Ascending aorta (tissue), 2 donors: ENCODE measurements at places on chromosomes 3 and 15.

- DNase-seq: no peak
These were observed 157.1 kb downstream of the RSRC1 start for GRCh38 chr3:158267015-158267414.

GRCh38 chr3:78839693-78840092 lies 928.1 kb downstream of the ROBO1 start:
- no peak for DNase-seq

DNA sequence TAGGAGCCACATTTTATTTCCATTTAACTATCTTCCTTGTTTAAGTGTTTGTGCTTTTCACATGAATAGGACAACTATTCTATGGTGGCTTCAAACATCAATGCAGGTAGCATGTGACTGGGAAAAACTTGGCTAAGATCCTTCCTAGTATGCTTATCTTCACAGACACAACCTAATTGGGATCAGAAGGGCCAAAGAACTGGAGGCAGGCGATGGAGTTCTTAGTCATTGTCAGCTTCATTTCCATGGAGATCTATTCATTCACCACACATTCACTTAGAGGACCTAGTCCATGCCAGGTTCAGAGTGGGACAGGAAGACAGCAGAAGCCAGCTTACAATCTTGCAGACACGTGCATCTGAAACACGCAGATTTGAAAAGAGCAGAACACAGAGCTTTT lies 277.5 kb upstream of the PPP2R3A start:
- no peak for DNase-seq

DNA sequence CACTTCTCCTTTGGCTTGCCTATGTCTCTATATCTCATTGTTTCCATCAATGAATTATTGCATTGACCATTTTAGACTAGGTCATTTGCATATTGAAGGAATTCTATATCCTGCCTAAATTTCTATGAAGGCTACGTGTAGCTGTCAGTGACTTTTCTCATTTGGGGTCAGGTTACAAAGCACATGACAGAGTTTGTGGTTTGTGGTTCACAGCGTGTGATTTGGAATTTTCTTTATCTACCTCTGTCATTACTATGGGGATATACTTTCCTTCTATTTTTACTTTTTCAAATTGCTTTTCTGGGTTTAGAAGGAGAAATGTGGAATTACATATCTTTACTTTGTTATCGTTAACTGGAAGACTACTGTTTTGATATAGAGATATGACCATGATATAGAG lies 317.3 kb upstream of the CFAP20DC start:
- no peak for DNase-seq

GRCh38 chr3:64741341-64741740 lies 53.5 kb upstream of the ADAMTS9 start:
- peak; percentile 80 for DNase-seq

- DNase-seq: peak; percentile 40
These were observed 4.2 kb downstream of the CAV3 start for GRCh38 chr3:8737823-8738222.

DNA sequence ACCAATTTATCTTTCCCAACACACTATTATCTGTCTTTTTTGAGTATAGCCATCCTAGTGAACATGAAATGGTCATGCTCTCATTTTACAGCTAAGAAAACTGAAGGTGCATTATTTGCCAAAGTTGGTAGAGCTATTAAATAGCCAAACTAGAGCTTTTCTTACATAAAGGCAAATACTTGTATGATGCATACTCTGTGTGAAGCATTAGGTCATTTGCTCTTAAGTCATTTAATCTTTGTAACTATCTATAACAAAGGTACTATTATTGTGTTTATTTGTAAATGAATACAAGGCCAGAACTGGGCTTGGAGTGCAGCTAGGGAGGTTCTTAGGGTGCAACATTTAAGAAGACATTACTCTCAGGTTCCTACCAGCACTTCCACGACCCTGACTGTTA lies 123.7 kb downstream of the THSD4 start:
- DNase-seq: no peak

DNA sequence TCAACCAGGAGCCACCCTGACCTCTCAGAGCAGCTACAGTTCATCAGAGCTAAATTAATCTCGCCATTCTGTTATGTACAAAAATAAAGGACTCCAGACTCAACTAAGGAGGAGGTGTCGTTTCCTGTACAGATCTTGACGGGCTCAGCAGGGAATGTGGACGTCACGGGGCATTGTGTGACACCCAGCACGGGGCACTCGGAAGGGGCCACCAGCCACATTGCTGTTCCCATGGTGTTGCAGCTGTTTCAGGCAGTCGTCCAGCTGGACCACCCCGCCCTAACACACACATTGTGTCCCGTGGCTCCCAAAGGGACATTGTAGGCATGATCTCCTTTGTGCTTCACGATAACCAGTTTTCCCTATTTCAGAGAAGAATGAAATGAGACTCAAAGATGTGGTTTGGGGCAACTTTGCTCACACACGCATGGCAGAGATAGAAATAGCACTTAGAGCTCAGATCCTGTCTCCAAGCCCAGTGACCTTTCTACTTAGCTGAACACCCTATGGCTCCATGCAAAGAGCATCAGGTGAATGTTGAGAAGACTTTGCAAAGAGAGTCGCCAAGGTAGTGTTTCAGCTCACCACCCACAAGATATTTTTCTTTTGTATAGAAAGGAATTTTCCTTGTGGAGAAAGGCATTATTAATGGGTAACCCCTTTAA lies 5.5 kb downstream of the SSUH2 start:
- no peak for DNase-seq

DNA sequence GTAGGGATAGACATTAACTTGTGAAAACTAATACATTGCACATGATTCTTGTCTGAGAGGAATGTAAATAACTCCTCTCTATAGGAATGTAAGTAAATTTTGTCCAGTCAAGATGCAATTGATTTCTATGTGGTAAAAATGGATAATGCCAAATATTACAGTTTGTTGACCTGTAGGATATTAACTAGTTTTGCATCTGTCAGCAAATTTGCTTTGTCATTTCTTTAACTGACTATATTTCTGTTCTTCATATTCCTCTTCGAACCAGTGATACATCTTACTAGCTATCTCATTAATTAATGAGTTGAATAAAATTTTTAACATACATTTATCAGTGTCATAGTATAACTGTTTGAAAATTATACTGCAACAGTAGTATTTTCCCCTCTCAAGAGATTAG lies 80.4 kb downstream of the EDEM1 start:
- no peak for DNase-seq

DNA sequence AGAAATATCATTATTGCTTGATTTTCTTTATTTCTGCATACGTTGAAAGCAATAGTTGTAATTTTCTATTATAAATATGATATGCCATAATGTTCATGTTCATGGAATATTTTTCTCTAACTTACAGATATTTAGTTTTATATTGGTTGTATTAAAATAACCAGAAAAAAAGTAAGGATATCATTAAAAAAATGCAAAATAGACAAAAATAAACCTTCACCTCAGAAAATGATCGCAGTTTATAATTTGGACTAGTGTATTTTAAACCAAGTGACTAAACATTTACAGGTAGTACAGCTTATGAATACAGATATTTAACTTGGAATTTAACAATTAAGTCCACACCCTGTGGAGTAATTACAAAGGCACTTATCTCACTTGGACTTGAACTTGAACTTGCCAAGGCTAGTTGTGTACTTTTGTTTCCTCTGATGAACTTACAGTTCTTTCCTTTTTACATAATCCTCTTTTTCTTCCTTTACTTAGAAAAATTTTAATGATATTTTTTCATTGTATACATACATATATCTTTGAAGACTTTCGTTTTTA lies 156.7 kb downstream of the CHL1 start:
- DNase-seq: no peak

GRCh38 chr3:110381992-110382391 lies 689.6 kb upstream of the NECTIN3 start:
- no peak for DNase-seq

DNA sequence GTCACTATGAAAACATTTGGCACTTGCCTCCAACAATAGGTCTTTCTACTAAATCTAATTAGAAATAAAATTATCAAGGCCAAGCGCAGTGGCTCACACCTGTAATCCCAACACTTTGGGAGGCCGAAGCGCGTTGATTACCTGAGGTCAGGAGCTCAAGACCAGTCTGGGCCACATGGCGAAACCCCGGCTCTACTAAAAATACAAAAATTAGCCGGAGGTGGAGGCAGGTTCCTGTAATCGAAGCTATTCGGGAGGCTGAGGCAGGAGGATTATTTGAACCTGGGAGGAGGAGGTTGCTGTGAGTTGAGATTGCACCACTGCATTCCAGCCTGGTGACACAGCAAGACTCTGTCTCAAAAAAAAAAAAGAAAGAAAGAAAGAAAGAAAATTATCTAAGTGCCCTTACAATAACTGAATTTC lies 1.6 kb upstream of the PLD1 start:
- DNase-seq: no peak

- DNase-seq: no peak
These were observed 183.8 kb upstream of the KCNMB2 start for GRCh38 chr3:178352326-178353005.

GRCh38 chr3:142013326-142013980 lies 135.9 kb downstream of the TFDP2 start:
- no peak for DNase-seq

GRCh38 chr3:65953301-65953812 lies 85.4 kb downstream of the MAGI1 start:
- DNase-seq: no peak

DNA sequence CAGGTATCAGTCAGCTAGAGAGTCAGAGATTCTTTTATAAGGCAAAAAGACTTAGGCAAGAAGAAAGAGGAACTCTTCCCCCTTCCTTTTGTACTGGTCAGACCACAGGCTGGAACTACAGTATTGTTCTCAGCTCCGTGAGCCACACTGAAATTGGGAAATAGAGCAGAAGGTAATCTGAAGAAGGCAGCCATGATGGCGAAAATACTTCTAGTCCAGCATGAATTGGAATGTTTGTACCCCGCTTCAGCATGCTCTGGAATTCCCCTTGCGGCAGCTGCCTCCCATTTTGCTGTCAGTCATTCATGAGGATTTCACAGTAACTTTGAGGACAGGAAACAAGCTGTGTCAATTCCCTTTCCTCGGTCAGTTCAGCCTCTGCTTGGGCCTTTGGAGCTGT lies 96.2 kb downstream of the CORO2B start:
- no peak for DNase-seq

DNA sequence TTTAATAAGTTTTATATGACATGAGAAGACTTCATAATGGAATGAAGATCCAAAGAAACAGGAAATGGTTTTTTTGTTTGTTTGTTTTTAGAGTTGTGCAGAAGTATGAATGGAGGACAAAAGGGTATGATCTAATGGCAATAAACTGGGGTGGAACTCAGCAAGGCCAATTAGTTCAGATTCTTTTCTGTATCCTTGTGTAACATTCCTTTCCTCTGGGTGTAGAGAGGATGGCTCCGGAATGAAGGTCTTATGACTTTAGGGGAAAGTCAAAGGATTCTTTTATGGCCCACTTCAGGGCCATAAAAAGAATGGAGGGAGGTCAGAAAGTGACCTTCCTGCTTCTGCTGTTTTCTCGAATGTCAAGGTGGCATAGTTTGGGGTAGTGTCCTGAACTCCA lies 152.6 kb downstream of the DPH6 start:
- DNase-seq: no peak

DNA sequence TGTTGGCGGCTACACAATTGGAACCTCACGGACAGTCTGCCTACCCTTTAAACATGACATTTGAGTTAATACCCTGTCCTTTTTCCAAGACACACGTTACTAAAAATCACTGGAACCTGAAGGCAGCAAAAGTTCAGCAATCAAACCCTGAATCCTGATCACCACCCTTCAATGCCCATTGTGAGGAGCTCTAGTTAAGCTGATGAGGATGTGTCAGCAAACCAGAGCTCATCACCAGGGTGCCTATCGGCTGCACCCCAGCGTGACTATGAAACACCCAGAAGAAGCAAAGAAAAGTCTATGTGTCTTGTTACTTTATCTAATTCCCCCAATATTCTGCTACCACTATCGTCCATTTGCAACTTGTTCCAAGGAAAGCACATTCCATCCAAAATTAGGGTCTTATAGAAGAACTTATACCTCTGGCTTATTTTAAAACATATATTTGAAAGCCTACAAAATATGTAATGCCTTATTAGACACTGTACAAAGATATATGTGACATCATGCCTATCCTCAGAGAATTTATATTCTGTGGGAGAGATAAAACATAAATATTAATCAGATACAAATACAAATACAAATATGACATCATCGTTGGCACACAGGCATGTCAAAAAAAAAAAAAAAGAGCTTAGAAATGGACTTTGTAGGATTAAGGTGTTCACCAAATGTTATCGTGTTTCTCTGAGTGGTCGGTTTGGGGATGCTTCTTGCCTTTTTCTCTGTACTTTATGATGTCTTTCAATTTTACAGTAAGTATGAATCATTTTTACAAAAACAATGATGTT lies 219.7 kb upstream of the SETMAR start:
- no peak for DNase-seq

GRCh38 chr15:89199746-89200145 lies 21.6 kb downstream of the RLBP1 start:
- no peak for DNase-seq

DNA sequence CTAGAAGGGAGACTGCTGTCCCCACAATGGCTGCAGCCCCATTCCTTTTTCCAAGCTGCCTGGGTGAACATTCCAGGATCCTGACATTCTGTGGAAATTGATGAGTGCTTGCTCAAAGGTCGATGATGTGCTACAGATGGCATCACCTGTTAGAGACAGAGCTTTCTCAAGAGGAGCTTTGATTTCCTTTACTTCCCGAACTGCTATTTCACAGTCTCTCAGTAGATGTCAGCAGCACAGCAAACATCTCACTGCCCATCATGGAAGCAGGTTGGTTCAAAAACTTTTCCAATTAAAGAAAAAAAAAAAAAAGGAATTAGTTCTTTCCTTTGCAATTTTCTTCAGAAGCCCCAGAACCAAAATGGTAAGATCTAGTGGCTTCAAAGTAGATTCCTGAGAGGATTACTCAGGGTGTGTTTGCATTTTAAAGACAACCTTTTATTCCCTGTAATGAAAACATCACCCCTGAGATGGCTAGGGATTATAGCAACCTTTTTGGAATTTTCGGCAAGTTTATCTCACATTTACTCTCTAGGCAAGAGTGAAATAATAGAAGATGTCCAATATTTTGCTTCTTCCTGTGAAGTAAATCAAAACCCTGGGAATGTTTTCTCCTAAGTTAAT lies 44.8 kb downstream of the POLR2M start:
- no peak for DNase-seq

DNA sequence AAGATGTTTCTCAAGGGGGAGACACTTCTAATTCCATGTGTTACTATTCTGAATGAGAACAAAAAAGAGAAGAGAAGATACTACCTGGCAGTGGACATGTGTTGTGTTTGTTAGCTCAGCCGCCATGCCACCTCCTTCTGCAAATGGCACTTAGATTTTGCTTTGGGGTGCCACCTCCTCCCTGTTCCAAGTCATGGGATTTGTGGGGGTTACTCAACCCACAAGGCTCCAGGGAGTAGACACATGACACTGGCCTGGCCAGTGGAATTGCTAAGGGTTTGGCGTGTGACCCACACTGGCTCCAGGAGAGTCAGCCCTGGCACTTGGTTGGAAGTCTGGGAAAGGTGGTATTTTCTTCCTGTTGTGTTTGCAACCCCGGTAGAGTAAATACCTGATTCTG lies 129.1 kb downstream of the ZNF621 start:
- DNase-seq: no peak
